Naive B cell (primary cell): ENCODE measurements at places on chromosomes 7 and 10.

DNA sequence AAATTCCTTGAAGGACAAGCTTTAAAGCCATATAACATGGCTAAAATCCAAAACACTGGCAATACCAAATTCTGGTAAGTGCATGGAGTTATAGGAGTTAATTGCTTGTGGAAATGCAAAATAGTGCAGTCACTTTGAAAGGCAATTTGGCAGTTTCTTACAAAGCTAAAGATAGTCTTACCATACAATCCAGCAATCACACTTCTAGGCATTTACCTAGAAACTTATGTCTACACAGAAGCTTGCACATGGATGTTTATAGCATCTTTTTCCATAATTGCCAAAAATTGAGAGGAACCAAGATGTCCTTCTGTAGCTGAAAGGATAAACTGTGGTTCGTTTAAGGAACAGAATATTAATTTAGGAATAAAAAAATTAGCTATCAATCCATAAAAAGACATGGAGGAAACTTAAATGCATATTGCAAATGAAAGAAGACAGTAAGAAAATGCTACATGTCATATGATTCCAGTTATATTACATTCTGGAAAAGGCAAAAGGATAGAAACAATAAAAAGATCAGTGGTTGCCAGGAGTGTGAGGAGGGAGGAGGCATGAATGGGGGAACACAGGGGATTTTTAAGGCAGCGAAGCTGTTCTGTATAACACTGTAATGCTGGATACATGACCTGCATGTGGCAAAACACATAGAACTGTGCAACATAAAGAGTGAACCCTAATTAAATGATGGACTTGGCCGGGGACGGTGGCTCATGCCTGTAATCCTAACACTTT is 51.9 kb downstream of the GNAT3 start:
- DNase-seq = no peak

GRCh38 chr7:91325726-91326125 is 61.5 kb downstream of the FZD1 start:
- no peak for DNase-seq

GRCh38 chr10:100057948-100058347 is 23.7 kb downstream of the CPN1 start:
- DNase-seq = no peak

DNA sequence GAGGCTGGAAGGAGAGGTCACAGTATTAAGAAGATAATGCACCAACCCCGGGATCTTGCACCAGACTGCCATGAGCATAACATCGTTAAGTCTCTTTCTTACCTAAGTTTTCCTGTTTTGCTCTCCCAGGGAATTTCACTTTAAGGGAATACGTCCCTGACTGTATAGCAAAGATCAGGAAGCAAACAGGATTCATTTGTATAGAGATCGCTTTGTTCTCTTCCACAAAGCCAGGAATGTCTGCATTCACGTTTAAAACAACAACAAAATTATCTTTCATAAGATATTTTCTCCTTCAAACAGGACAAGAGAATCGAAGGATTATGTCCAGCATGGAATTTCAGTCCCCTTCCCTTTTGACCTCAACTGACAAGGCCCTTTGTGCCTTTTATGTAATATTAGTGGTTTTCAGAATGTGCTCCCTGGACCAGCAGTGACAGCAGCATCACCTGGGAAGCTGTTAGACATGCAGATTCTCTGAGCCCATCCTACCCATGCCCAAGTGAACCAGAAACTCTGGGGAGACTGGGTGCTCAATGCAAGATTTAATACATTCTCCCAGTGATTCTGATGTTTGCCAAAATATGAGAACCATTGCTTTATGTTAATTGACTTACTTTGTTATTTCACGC is 286.3 kb downstream of the FGFR2 start:
- no peak for DNase-seq

- no peak for DNase-seq
Observed at GRCh38 chr10:49610114-49610457, at the start of gene SLC18A3. TSS of gene SLC18A3 (plus strand) at chr10:49610310. CDS start at chr10:49610741, 431 bp downstream.

DNA sequence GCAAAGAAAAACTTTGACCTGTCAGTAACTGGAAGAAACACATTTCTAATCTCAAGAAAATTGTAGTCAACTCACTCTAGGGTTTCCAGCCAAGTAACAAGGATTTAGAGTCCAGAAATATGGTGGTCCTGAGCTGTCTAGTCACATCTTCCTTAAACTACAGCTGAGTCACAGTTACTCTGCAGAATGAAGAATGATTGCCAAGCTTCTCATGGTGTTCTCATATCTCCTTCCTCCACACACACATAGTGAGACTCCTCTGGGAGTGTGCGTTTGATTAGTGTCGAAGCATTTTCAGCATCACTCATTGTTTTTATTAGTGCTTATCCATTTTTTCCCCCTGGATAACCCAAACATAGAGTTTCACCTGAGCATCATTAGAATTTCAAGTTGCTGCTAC is 93.1 kb upstream of the CXCL12 start:
- DNase-seq = no peak

- DNase-seq = no peak
Observed at GRCh38 chr7:63054191-63054661, 944.4 kb upstream of the ZNF722 start.

GRCh38 chr7:91091631-91092030 is 172.6 kb upstream of the FZD1 start:
- no peak for DNase-seq

DNA sequence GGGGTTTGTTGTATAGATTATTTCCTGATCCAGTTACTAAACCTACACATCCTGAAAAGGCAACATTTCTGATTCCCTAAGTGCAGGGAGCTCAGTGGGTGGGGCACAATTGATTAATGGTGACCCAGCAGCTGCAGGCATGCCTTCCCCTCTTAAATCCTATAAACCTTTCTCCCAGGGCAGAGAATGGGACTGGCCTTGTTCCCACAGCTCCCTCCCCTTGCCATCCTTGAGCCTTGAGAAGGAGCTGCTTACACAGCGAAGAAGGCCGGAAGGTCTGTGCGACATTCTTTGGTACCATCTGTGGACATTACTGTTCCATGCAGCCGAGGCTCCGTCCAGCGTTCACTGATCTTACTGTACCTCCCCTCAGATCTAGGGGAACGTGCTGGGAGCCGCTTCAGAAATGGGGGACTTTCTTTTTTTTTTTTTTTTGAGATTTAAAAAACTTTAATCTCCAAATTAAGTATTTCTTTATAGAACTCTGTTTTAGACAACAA is 14.3 kb downstream of the KLF6 start:
- DNase-seq = no peak

GRCh38 chr7:27082171-27082570 is 13.6 kb downstream of the HOXA1 start:
- DNase-seq = no peak

- no peak for DNase-seq
Observed at GRCh38 chr7:139955109-139955820, 107.5 kb downstream of the PARP12 start.

GRCh38 chr10:102770792-102771191 is 27.0 kb downstream of the WBP1L start:
- no peak for DNase-seq

DNA sequence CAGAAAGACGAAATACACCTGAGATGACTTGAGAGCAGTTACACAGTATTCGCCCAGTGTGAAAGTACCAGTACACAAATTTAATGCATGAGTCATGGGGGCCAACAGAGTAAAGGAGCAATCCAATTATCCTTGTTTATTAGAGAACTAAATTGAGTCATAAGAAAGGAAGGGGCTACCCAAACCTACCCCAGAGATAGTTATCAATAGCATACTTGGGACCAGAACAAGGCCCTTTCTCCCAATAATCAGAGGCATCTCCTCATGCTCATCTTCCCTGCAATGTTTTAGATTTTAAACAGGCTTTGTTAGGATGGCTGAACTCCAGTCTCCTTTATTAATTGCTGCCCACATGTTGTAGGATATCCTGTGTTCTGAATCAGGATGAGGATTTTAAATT is 239.7 kb upstream of the LRGUK start:
- DNase-seq = no peak

- peak; percentile 48 for DNase-seq
Observed at GRCh38 chr7:151759591-151760042, 117.3 kb downstream of the PRKAG2 start.

GRCh38 chr10:78473006-78473405 is 439.3 kb downstream of the RPS24 start:
- DNase-seq = no peak

DNA sequence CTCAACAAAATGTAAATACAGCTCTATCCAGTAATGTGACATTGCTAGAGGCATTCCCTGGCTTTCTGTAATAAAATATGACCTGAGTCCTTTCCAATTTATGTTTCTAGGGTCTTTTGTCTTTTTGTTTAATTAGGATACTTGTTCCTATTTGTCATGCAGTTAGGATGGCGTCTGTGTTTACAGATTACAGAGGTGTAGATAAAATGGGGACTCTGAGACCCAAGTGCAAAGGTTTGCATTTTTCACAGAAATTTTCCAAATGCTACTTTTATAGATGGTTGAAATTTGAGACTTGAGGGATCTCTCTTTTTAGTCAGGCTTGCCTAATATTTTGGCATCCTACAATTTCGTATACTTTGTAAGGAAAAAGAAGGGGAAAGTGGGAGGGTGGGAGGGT is 332.4 kb downstream of the PTEN start:
- no peak for DNase-seq

- DNase-seq = peak; percentile 28
Observed at GRCh38 chr7:143416565-143417149, 8.0 kb upstream of the EPHA1 start.

DNA sequence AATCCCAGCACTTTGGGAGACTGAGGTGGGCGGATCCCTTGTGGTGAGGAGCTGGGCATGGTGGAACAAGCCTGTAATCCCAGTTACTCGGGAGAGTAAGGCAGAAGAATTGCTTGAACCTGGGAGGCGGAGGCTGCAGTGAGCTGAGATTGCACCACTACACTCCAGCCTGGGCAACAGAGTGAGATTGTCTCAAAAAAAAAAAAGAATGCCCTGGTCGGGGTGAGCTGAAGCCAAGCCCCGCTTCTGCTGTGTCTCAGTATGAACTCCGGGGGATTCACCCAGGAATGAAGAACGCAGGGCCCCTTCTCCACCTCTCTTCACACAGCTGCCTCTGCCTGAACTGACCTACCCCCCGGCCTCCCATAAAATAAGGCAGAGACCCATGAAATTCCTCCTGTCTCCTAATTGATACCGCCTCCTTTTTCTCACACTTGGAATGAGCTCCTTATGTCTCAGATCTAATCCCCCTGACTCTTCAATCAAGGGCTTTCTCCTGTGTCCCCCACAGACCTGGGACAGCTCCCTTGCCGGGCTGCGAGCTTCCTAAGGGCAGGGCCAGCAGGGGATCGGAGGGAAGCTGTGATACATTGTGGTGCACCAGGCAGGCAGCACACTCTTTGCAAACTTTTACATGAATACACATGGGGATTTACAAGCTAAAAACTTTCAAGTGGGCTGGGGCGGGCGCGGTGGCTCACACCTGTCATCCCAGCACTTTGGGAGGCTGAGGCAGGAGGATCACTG is 911 bp upstream of the ZP3 start:
- DNase-seq = no peak

- DNase-seq = no peak
Observed at GRCh38 chr10:115417585-115418265, 324.6 kb downstream of the ATRNL1 start.

- no peak for DNase-seq
Observed at GRCh38 chr10:29132551-29133111, 156.2 kb upstream of the LYZL1 start.

DNA sequence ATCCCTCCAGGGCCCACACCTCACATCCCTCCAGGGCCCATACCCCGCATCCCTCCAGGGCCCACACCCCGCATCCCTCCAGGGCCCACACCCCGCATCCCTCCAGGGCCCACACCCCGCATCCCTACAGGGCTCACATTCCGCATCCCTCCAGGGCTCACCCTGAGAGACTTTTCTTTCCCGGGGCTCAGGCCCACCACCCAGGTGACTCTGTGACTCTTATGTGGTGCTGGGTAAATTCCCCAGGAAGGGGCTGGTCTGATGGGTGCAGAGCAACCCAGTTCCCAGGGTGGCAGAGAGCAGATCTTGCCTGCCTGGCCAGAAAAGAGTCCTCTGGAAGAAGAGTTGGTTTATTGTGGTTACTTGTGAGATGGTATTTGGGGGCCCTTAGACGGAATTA is 290.7 kb downstream of the TCERG1L start:
- DNase-seq = no peak

DNA sequence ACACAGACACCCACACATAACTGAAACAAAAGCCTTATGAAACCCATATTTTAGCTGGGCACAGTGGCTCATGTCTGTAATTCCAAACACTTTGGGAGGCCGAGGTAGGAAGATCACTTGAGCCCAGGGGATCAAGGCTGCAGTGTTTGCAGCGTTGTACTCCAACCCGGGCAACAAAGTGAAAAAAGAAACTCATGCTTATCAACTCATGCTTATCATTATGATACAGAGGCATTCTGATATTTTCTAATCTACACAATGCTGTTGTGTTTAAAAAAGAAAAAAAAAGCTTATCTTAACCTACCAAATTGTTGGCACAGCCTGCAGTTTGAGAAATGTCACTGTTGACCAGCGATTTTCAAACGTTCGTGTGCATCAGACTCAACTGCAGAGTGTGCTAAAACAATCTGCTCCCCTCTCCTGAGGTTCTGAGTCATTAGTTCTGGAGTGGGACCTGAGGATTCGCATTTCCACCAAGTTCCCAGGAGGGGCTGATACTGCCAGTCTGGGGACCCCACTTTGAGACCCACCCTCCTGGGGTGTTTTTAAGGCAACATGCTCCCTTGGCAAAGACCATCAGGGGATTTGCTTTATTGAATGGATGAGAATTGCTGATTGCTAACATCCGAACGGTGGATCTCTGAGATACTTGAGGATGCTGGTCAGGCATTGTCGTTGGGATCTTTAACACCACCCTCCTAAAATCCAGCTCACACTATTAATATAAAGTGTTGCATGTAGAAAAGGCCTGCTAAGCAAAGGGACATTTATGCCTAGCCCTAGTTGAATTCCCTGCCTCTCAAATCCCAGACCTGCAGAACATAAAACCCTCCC is 16.2 kb downstream of the CHST3 start:
- no peak for DNase-seq

GRCh38 chr10:86965986-86966654 is 2.2 kb upstream of the ADIRF start:
- DNase-seq = no peak

- DNase-seq = peak; percentile 35
Observed at GRCh38 chr7:26127411-26127810, 24.6 kb upstream of the NFE2L3 start.

GRCh38 chr10:86100581-86101061 is 266.0 kb downstream of the GRID1 start:
- DNase-seq = no peak

- no peak for DNase-seq
Observed at GRCh38 chr7:15972862-15973275, 286.4 kb upstream of the MEOX2 start.

DNA sequence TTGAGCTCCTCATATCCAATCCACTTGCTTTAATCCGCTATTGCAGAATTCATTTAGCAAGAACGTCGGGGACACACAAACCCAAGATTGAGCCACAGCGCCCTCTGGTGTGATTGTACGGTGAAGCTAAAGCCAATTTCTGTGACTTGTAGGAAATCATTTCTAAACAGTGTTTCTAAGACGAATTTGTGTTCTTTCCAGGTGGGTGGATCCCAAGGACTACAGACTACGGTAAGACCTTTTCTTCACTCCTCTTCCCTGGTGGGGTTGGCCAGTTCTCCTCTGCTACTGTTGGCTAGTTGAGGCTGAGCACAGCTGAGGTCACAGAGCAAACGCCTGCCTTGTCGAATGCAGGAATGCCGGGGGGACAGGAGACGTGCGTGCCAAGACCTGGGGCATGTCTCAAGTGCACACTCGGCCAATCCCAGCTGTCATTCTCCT is 5.2 kb downstream of the DMBT1 start:
- DNase-seq = peak; percentile 31

GRCh38 chr7:25621993-25622392 is 393.7 kb upstream of the NPVF start:
- DNase-seq = no peak
